Retinal pigment epithelial cell (primary cell): ENCODE measurements at places on chromosomes 5 and 9.

DNA sequence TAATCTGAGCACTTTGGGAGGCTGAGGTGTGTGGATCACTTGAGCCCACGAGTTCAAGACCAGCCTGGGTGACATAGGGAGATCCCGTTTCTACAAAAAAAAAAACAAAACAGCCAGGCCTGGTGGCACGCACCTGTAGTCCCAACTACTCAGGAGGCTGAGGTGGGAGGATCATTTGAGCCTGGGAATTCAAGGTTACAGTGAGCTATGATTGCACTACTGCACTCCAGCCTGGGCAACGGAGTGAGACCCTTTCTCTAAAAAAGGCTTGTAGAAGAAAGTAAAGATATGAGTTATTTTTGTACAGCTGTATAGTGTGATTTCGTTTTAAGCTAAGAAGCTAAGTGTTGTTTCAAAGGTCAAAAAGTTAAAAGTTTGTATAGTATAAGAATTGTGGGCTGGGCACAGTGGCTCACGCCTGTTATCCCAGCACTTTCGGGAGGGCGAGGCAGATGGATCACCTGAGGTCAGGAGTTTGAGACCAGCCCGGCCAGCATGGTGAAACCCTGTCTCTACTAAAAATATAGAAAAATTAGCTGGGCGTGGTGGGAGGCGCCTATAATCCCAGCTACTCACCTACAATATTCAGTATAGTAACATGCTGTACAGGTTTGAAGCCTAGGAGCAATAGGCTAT, 18.8 kb downstream of the UBE2R2 start:
- DNase-seq = no peak

DNA sequence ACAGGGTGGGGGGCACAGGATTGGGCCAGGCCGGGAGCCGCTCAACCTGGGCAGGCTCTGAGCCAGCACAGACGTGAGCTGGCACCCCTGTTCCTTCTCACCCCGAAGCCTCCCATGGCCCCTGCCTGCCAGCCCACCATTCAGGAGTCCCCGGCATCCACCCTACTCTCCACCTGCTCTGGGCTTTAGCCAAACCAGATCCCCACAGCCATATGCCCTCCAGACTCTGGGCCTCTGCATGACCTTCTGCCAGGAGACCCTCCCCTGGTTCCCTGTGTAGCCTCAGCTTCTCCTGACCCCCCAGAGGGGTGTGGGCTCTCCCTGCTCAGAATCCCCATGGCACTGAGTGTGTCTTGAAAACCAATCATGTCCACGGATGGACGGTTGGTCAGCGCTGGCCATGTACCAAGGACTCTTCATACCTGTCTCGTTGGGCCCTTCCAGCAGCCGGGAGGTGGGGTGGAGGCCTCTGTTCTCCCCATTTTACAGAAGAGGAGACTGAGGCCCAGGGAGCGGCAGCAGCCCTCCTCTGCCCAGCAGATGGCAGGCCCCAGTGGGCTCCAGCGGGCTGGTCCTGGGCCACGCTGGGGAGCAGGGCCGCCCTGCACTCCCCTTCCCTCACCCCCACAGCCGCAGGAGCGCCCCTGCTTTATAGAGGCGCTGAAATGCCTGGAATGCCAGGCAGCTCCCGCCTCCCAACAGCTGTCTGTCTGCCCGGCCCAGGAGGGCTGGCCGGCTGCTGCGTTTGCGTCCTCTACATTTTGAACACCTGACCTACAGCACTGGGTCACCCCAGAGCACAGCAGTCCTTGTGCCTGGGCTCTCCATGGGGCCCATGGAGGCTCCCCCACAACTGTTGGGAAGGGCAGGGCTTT, 3.5 kb upstream of the MYMK start:
- DNase-seq = no peak

DNA sequence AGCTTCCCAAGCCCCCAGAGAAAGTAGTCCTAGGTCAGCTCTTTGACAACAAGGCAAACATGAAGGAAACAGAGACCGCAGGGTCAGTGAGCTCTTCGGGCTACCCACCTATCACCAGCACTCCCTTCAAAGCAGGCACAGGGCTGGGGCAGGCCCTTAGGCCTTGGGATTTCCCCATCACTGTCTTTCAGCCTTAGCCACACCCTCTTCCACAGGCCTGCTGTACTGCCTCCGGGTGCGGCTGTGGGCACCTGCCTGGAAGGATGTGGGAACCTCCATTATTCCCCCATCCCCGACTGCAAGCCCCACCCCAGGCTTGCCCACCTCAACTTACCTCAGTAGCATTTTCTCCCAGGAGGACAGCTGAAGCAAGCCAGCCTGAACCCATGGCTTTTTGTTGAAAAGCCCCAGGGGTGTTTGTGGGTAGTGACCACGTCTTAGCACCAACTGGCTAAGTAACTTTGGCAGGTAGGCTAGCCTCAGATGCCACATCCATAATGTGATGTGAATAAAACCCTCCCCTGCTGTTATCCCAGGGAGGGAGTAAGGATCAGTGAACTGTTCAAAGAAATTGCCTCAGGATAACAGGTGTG, 100.2 kb downstream of the PIK3R1 start:
- DNase-seq = no peak

DNA sequence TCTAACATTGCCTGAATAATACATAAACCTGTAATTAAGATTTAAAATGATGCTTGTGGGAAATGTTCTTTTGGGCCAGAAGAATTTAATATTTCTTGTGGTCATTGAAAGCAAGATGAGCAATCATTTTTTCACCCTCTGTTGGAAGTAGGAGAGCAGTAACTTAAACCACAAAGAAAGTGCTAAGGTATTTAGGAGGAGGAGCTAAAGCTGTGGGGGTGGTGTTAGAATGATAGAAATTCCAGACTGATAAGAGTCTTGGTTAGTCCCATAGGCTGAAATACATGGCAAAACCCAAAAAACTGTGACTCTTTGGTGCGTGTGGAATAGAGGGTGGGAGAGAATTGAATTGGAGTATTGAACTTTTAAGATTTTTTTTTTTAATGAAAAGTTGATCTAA, 247.0 kb downstream of the YTHDC2 start:
- no peak for DNase-seq

- DNase-seq = no peak
Observed at GRCh38 chr5:142808878-142809598, 38.9 kb downstream of the ARHGAP26 start.

DNA sequence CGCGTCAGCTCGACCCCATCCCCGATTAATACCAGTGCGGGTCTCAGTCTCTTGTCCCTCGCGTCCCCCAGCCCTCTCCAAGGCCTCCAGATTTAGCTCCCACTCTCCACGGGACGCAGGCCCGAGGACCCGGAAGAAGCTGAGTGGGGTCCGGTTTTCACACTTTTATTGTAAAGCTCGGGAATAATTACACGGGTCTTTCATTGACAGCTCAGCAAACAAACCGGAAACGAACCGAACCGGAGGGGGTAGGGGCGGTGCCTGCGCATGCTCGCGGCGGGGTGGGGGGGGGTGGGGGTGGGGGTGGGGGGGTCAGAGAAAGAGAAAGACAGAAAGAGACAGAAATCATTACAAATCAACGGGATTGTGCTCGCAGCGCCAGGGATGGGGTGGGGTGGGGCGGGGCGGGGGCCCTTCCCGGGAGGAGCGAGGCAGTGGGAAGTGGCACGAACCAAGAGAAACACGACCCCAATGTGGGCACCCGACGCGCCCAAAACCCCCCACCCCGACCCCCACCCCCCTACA, 27.9 kb downstream of the PCDH1 start:
- DNase-seq = no peak

DNA sequence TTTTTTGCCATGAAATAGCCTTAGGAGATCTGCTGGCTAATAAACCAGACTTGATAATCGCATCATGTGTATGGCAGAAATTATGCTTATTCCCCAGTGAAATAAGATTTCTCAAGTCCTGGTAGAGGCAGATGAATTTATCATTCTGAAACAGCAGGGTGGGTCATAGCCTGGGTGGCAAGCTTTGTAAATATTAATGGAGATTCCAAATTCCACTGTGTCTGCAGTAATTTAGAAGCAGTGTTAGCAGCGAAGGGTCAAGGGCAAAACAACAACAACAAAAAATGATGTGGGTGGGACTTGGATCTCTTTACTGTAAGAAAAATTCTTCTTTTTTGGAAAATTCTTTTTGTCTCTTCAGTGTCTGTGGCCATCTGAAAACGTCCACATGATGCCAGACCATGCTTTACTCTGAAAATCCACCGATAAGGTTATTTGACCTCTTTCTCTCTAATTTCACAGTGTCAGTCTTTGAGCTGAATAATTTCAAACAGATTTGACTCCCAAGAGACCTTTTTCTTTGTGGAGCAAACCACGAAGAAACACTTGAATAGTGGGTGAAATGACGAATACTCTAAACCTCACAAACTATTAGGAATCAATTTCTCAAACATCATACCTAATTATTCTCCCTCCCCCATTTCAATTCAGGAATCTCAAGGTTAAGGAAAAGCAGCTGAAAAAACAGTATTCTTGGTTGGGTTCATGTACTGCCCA, 106.0 kb upstream of the RPS23 start:
- DNase-seq = no peak

DNA sequence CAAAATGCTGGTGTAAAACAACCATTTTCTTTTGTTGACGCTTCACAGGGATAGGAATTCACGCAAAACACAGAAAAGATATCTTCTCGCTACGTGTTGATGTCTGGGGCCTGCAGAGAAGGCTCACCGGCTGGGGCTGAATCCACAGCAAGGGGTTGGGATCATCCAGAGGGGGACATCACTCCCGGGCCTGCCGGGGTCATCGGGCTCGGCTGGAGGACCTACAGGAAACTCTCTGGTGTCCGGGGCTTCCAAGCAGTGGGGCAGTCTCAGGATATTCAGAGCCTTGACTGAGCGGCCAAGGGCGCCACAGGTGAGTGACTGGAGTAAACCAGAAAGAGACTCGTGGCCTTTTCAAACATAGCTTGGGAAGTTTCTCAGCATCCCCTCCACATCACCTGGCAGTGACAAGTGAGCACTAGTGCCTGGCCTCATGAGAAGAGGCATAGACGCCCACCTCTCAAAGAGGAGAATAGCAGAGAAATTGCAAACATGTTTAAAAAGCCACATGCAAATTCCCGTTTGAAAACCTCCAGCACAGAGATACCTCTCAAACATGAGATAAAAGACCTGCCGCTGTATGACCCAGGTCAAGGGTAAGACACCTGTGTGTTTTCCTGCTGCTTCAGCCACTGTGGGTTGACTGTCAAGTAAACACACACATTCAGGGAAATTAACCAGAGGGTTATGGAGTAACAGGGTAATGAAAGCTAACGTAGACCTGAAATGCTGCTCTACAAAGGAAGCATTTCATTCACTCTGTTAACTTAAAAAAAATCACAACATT, 50.8 kb upstream of the SIMC1 start:
- no peak for DNase-seq

DNA sequence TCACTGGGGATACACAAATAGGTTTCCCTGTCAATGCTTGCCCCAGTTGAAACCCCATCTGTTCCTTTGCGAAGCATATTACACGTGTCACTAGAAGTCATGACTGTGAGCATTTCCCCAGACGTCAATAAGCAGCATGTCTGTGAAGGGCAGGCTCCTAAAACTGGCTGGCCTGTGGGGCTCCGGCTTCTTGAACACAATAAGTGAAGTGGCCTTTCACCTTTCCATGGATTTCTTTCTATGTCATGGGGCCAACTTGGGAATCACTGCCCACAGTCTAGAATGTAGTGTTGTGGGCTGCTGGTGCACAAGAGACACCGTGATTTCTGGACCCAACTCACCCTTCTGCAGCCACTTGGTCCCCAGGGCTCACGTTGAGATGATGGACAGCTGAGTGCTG, 60.4 kb upstream of the CTSL start:
- DNase-seq = no peak

DNA sequence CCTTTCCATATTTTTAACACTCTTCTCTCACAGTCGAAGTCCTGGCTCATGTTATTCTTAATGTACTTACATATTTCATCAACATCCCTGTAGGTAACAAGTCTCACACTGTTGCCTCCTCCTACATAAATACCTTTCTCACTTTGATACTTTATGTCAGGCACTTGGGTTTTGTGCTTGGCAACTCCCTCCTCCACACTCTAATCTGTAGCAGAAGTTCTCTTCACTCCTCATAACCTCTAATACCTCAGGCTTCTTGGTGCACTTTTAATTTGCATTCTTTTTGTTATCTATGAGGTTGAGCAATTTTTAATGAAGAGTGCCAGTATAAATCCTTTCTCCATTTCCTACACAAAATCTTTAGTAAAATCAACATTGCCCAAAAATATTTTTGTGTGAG, 24.1 kb upstream of the ARRDC3 start:
- DNase-seq = no peak
